ENCODE measurements at places on chromosomes 13 and 19.
A peak's percentile ranks its signal among the peaks of the same experiment; 100 is the strongest.

- peak; percentile 82 for DNase-seq
Measured at GRCh38 chr19:13154241-13154778, 4.1 kb downstream of the IER2 start.

DNA sequence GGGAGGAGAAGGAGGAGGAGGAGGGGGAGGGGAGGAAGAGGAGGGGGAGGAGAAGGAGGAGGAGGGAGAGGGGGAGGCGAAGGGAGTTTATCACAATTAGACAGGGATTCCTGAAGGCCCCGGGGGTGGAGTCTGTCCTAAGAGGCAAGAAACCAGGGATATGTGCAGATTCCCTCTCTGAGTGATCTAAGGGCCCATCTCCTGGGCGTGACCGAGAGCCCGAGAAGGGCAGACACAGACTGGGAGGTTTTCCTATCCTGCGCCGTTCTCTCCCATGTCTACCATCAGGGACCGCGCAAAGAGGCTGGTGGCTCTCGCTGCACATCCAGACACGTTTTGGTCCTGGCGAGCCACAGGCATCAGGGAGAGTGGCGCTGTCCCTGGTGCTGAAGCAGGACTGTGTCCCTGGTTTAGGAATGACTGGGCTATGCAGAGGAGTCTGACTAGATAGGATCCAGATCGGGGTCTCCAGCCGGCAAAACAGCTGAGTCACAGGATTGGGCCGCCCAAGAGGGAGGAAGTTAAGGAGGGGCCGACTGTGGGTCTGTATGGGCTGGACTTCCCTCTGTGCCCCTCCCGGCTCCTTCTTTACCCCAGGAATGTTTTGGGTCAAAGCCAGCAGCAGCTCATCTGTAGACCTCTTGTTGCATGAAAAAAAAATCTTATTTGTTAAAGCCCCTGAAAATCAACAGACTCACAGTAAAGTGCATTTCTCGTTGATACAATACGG, 17.9 kb upstream of the ZNF175 start:
- DNase-seq = peak; percentile 72

- DNase-seq = no peak
Measured at GRCh38 chr13:77548095-77548494, 12.6 kb downstream of the SCEL start.

- no peak for DNase-seq
Measured at GRCh38 chr13:27673911-27674310, 52.2 kb downstream of the POLR1D start.

DNA sequence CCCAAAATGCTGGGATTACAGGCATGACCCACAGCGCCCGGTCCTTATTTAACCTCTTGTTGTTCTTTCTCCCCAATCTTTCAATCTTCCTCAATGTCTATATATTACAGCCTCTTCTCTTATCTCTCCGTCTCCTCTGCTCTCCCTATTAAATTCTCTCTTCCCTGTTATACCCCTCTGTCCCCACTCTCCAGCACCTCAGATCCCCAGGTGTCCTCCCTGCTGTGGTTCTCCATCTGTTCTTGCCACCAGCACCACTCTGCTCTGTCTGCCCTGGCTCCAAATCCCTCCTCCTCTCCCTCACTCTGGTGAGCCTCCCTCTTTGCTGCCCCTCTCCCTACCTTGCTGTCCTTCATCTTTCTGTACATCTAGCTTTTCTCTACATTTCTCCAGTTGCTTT, 1.1 kb downstream of the ZNF600 start:
- no peak for DNase-seq

DNA sequence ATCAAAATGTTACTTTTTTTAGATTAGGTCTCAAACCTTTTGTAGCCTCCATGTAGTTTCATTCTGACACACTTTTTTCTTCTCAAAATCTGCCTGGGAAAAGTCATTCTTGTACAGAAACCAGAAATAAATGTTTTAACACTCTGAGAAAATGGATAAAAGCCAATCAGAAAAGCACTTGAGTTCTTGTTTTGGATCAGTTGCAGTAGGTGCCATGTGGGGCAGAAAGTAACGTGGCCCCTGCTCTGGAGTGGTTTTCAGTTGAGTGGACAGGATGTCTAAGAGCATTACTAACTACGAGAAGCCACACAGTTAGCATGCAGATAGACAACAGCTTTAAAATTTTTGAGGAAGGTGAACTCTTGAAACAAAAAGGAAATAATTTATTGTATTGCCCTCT, 19.1 kb downstream of the GPR183 start:
- DNase-seq = peak; percentile 74

GRCh38 chr13:25887962-25888655, 163.7 kb downstream of the SHISA2 start:
- no peak for DNase-seq

DNA sequence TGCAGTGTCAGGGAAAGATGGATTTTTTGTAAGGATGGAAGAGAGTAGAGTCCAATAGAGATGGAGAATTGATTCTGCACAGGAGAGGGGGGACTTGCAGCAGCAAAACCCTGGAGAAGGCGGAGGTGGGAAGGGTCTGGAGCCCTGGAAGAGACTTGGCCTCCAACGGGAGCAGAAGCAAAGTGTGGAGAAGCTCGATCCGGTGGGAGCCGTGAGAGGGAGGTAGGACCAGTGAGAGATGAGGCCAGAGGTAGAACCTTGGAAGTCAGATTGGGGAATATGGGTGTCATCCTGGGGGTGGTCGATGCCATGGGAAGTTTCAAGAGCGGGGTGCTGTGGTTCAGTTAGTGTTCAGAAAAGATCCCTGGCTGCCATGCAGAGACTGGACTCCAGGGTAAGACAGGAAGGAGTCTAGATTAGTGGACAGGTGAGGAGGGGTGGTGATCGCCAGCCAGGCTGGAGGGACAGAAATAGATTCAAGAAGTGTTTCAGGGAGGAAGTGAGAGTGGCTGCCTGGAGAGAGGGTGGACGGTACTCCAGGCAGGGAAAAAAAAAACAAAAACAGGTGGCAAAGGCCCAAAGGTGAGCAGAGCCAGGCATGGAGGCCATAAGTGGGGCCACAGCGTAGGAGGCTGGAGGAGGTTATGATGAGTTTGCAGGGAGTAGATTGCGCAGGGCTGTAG, 2.6 kb downstream of the PPP5C start:
- no peak for DNase-seq

GRCh38 chr13:45269204-45269603, 68.4 kb upstream of the KCTD4 start:
- DNase-seq = no peak
